Esophagus (tissue), 2 donors: ENCODE measurements at places on chromosomes 16 and 17. TPM values are rescaled to one million over a fixed set of nuclear protein-coding genes. Genes with fewer than 3 reads are reported as not detected.

Gene ALOX12B
- polyA plus RNA-seq: 5.2 TPM

Gene TEKT1
- polyA plus RNA-seq: not detected

Gene XYLT1
- 3.0 TPM for polyA plus RNA-seq

Gene SRL
- polyA plus RNA-seq: 0.22 TPM

Gene RGS9
- 2.0 TPM for polyA plus RNA-seq

Gene CFAP97D1
- polyA plus RNA-seq: not detected

Gene CSF3
- 0.29 TPM for polyA plus RNA-seq

Gene KRTAP4-7
- polyA plus RNA-seq: not detected

Gene HOXB1
- 1.0 TPM for polyA plus RNA-seq

Gene SGSM2
- 51.6 TPM for polyA plus RNA-seq

Gene MAP2K4
- 13.6 TPM for polyA plus RNA-seq
